Activated CD4-positive, alpha-beta T cell treated with anti-CD3 and anti-CD28 coated beads for 1 hour (primary cell): ENCODE measurements at places on chromosomes 7 and 10.

GRCh38 chr10:34637418-34637911 is 177.6 kb downstream of the PARD3 start:
- DNase-seq, result peak; percentile 33

- no peak for DNase-seq
Measured at GRCh38 chr10:46555366-46555712, 1.1 kb downstream of the GPRIN2 start.

GRCh38 chr10:114697061-114697598 is 39.1 kb upstream of the ABLIM1 start:
- no peak for DNase-seq

- no peak for DNase-seq
Measured at GRCh38 chr10:51707821-51708424, 8.5 kb upstream of the CSTF2T start.

DNA sequence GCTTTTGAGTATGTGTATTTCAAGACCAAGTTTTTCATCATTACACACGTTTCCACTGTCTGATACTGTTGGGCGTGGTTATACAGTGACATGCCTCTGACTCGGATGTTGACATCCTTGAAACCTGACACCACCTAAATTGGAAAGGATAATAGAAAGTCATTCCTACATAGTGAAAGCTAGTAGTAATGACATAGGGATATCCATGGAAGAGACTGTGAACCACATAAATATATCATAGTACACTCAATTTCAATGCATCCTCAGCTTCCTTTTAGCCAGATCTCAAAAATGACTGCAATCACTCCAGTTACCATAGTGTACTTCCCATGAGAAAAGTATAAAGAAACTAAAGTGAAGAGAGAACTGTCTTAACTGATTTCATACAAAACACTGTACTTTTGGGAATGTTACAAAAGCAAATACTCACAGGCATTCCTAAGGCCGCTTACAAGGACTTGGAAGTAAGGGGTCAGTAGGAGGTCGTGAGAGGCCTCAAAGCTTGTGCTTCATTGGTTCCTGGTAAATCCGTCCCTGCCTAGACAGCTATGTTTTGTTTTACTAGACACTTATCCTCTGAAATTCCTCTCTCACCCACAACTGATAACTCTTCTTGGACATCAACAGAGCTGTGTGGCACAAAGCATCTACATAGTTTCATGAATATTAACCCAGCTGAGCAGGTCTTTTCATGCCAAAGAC is 71.8 kb upstream of the VWDE start:
- no peak for DNase-seq

DNA sequence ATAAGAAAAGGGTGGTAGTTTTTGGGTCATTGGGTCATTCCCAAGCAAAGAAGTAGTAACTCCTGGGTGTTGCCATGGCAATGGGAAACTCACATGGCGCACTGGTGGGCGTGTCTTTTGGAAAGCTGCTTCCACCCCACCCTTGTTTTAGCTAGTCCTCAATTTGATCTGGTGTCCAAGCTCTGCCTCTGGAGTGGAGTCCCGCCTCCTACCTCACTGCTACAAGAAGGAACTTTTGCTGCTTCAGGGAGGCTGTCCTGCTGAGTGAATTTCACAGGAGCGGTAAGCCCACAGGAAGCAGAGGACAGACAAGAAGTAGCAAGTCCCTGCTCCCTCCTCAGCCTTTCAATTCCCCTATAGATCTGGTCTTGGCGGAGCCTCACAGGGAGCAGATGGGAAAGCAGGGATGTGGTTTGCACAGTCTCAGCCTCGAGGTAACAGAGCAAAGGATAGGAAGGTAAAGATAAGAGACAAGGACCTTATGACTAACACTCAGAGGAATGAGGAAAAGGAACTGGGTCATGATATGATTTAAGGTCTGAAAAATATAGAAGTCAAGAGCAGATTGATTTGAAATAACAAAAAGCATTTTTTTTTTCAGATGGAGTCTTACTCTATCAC is 700.3 kb downstream of the TNS3 start:
- DNase-seq, result no peak

DNA sequence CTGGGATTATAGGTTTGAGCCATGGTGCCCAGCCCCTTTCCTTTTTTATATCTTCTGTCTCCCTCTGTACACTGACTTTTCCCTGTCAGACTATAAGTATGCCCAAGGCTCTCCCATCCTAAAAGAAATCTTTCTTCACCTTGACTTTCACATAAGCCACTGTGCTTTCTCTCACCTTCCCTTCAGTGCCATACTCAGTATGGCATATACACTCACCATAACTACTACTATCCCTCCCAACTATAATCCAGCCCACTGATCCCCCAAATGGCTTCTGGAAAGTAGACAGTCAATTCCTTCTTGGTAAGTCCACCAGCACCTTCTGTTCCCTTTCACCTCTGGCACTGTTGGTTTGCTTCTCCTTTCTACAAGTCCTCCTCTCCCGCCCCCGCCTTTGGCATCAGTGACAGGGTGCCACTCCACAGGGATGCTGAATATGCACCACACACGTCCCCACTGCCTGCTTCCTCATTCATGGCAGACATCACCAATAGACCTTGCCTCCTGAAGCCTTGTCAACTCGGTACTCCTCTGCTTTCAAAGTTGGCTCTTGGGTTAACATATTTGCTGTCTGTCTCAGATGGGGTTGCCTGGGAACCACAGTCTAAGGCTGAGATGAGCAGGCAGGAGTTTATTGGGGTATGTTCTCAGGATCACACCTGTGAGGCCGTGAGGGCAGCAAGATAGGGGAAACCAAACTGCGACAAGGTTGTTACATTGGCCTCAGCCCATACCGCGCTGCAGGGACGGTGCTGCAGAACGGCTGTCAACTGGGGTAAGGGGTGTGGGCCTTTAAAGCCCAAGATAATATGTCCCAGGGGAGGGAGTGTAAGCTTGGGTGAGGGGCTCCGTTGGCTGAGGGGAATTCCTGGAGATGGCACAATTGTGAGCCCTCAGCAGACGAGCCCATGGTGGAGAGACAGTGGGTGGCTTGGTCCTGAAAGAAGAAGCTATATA is 7.2 kb upstream of the PSAP start:
- DNase-seq, result no peak

DNA sequence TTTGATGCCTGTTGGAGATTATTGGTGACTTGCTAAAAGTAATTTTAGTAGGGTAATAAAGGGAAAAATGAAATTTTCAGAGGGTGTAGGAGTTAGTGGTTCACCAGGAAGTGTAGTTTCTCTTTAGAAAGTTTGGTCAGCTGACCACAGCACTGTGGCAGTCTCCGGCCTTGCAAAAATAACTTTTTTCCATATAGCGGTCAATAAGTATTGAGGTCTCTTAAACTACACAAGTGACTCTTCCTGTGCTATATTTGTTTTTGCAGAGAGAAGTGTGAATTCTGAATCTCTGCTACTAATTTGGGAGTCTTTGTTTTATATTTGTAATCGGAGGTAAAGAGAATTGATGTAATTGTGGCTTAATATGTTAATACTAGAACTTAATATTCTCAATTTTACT is 24.3 kb downstream of the PTPN12 start:
- DNase-seq, result no peak

- DNase-seq, result no peak
Measured at GRCh38 chr10:12510501-12510941, 161.2 kb downstream of the CAMK1D start.

DNA sequence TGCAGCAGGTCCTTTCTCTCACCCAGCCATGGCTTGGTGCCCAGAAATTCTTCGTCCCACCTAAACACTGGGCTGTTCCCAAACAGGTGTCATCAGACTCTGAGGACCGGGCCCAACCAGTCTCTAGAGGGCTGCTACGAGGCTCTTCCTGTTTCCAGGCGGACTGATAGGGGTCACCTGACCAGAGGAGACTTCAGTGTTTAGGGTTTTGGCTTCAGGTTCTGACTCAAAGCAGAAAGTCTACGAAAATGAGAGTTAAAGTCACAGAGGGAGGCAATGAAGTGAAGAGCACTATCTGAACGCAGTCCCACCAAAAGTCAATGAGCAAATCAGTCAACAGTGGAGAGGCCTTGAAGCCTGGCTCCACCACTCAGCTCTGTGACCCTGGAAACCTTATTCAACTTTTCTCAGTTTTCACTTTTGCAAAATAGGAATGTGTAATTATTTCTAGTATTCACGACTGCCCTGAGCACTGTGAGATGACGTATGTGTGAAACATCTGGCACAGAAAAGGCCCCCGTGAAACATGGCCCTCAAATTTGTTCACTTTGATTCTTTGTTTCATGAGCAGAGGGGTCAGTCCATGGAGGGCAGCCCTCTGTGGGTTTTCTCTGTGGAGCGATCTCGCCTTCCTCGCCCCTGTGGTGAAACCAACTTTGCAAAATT is 189.9 kb upstream of the PDE1C start:
- no peak for DNase-seq

- no peak for DNase-seq
Measured at GRCh38 chr7:43559171-43559945, 23.6 kb upstream of the STK17A start.

DNA sequence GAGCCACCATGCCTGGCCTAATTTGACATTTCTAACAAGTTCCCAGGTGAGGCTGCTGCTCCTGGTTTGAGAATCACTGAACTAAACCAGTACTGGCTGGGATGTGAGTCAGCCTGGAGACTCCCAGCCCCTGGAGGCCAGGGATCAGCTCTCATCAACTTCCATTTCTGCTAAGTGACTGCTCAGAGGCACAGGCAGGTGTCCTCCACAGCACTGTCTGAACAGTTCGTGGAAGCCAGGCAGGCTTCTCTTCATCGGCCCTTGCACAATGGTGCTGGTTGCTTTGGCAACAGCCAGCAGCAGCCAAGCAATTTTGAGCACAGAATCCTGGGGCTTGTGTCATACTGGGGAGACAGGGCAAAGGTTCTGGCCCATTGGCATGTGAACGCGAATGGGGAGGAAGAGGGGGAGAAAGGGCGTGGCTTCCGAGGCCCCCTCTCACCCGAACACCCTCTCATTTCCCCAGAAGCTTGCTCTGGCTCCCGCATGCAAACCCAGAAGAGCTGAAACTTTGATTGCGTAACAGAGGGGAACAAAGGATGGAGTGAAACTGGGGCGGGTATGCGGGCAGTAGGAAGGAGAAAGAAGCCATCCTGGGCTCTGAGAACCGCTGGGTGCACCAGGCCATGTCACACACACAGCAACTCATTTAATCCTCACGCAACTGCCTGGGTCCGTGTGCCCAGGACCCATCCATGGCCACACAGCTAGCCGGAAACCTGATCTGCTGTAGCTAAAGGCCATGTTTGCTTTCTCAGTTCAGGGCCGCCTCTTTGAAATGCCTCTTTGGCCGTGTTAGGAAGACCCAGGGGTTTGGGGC is 9.0 kb upstream of the POR start:
- DNase-seq, result no peak

- DNase-seq, result no peak
Measured at GRCh38 chr7:111740942-111741341, 178.7 kb upstream of the IMMP2L start.

DNA sequence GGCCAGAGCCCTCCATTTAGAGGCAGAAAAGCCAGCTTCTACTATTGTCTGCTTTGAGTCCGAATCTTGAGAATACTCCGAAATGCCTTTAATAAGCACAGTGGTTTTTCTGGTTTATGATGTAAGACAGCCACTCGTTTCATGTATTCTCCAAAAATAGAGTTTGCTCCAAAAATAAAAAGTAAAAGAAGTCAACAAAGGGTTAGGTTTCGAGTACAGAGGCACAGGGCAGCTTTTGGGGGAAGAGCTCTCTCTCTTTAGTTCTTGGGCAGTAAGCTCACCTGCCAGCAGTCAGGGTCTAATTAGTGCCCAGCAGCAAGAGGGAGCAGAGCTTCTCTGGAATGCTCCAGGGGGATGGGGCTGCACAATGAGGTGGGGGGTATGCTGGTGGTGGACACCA is 20.2 kb downstream of the CREB3L2 start:
- DNase-seq, result no peak

- no peak for DNase-seq
Measured at GRCh38 chr7:91628742-91629141, 251.8 kb downstream of the MTERF1 start.

DNA sequence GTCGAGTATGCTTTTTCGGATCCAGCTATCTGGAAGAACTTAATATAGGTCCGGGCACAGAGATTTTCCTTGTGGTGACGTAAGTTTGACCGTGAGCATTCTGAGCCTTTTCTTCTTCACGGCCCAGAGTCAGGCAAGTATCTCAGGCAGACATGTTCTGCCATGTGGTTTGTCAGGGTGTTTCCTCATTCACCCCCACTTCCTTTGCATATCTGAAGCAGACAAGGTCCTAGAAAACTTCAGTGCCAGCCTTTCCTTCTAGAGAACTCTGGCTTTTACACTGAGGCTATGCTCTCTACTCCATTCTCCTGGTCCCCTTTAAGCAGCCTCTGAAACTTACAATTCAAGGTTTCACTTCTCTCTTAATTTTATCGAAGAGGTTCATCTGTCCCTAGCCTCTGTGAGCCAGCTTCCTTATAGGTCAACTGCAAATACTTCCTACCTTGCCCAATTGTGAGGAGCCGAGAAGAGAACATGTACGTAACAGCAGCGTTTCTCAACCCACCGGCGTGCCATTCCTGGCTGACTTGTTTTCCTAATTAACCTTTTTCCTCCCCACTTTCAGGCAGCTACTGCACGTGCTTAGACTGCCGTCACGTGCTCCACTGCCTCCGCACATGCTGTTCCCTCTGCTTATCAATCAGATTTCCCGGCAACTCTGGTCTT is 47.3 kb downstream of the CDCA7L start:
- DNase-seq, result no peak

DNA sequence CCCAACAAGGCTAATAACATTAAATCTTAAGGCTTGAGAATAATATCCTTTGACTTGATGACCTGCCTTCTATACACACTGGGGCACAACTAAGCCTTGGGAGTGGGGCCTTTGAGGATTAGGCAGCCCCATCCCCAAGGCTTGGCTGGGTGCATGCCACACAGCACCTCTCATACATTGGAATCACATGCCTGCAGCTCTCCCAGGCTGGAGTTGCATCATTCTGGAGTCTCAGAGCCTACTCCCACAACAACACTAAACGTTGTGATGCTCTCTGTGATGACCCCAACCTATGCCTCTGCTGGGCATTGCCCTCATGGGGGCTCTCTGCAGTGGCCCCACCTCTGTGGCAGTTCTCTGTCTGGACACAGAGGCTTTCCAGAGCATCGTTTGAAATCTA is 31.9 kb upstream of the SGCE start:
- no peak for DNase-seq

DNA sequence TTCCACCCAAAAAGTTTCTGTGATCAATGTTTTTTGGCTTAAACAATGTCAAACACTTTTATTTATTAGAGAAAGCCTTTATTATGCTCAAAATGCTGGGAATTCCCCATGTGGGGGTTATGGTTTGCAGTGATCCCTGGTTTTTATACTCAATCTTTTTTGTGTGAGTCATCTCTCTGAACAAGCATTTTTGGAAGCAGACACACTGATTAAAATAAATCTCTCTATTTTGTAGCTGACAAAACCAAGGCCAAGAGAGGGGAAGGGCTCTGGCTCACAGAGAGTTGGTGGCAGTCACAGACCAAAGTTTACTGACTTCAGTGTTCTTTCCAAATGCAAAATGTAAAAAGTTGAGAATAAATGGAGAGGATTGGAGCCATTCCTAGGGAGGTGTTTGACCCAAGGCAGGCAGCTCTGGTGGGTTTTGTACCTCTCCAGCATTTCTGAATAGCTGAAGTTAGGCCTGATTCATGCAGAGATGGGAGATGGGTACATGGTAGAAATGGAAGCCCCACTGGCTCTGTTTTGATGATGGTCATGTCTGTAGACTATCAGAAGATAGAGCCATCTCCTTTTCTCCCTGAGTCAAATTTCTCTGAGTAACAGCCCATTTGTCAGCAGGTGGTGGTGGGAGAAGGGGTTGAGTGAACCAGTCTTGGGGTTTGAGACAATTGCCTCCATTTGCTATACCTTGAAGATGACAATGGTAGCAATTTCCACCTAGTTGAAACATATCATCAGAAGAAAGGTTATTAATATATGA is 45.4 kb upstream of the NAMPT start:
- DNase-seq, result no peak
